ENCODE measurements at places on chromosomes 3 and 15. TPM values are rescaled to one million over a fixed set of nuclear protein-coding genes. Genes with fewer than 3 reads are reported as not detected.

Gene PLA2G4D
- polyA plus RNA-seq: not detected

DNA sequence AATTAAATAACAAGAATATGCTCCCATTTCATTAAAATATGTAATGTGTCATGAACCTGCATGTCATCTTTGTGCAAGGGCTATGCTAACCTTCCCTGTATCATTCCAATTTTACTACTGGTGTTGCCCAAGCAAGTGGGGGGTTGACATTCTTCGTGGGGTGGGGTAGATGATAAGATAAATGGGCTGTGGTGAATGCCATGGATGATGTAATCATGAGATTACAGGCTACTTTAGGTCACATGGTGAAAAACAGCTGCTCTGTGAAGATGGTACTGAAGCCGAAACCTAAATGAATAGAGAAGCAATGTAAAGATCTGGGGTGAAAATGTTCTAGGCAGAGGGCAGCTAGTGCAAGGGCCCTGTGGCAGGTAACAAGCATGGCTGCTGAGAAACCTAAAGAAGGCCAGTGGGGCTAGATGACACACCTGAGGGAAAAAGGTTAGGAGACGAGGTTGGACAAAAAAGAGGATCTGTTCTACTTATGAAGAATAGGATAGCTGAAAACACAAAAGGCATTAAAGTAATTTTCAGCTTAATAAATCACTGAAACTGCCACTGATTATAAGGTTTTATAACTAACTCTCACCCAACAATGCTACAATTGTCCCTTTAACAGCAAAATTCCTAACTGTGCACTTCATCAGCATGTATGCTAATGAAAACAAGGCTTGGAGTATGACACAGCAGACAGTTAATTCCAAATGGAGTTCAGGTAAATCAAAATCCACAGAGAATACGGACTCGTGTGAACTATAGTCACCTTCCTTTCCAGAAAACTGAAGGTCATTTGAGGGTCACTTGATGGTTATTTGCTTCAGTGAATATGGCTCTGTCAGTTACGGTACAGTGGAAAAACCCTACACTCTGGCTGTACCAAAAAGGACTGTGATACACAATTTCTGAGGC is 35.0 kb downstream of the MTMR10 start:
- DNase-seq: no peak

GRCh38 chr3:39432342-39432741 is 25.8 kb downstream of the RPSA start:
- no peak for DNase-seq

DNA sequence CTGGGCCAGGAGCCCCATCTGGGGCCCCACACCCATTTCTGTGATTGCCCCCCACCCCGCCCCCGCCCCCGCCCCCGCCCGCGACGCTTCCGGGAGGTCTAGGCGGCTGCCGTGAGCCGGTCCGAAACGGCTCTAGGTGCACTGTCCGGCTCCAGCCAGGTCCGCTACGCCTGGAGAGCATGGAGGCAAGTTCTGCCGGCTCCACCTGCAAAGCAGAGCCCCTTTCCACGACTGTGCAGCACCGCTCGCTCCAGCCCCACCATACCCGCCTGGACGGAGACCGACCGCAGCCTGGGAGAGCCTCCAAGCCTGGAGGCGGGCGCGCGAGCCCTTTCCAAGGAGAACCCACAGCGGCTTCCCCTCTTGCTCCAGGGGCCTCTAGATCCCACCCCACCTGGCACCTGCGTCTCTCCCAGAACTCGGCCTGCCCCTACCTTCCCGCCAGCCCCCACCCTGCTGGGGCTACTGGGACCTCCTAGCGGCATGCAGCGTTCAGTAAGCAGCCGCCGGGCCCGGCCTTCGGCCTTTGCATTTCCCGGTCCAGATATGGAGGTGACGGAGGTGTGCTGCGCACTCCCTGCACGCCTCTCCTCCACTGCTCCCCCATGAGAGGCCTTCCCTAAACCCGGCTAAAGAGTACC is 66.2 kb downstream of the KLF13 start:
- no peak for DNase-seq

Gene PLSCR2
- 1.4 TPM for polyA plus RNA-seq

Gene ARPP21
- 1.2 TPM for polyA plus RNA-seq

Gene SERPINI2
- 0.46 TPM for polyA plus RNA-seq

- DNase-seq: no peak
Measured at GRCh38 chr3:128470134-128470899, 3.6 kb upstream of the DNAJB8 start.

DNA sequence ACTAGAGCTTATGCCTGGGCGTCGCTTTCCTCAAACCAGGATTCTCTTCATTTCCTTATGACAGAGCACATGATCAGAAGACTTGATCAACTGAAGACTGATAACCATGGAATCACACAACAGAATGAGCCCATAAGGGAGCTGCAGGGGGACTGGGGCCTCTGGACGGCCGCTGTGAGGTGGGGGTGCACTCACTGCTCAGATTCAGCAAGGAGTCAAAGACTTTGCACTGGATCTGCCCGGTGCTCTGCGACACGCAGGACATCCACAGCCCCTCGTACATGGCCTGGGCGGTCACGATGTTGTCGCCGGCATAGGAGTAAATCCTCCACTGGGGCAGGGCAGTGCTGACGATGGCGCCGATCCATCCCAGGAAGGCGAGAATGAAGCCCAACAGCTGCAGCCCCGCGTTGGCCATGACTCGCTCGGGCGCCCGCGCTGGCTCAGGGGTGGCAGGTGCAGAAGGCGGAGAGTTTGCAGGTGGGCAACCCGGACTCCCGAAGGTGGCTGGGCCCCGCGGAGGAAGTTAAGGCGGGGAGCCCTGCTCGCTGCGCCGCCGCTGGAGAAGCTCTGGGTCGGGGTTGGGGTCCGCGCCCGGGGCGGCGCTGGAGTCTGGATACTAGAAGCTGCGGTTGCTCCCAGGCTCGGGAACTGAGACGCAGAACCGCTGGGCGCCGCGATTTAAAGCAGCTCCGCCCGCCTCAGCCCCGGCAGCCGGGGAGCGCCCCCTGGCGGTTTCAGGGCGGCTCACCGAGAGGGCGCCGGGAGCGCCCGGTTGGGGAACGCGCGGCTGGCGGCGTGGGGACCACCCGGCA is at the start of gene CLDN1:
CLDN1 (minus strand) TSS at position 658 of the 815 bp plus-strand sequence; CDS start at position 418, 240 bp downstream.
- DNase-seq: peak; percentile 82

DNA sequence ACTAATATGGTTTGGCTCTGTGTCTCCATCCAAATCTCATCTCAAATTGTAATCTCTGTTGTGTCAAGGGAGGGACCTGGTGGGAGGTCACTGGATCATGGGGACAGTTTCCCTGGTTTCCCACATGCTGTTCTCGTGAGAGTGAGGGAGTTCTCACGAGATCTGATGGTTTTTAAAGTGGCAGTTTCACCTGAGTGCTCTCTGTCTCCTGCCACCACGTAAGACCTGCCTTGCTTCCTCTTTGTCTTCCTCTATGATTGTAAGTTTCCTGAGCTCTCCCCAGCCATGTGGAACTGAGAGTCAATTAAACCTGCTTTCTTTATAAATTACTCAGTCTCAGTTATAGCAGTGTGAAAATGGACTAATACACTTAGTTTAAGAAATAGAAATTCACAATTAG is 228.9 kb downstream of the CD47 start:
- no peak for DNase-seq

Gene SPATA12
- not detected for polyA plus RNA-seq

Gene GABRG3
- 1.3 TPM for polyA plus RNA-seq

DNA sequence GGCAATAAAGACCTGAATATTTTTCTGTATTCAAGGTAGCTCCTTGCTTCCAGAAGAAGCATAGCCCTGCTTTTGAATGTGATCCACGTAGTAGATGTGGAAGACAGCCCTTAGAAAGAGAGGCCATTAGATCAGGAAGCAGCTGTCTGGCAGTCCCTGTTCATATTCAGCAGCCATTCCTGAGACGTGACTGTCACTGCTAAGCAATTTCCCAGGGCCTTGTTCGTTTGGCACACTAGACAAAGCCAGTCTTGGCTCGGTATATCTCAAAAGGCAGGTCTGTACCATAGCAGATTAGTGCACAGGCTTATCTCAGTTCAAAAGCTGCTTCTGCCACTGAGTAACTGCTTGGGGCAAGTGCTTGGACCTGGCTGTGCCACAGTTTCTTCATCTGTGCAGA is 287.8 kb upstream of the MCTP2 start:
- no peak for DNase-seq

- DNase-seq: no peak
Measured at GRCh38 chr3:77506384-77506783, 466.5 kb downstream of the ROBO2 start.

DNA sequence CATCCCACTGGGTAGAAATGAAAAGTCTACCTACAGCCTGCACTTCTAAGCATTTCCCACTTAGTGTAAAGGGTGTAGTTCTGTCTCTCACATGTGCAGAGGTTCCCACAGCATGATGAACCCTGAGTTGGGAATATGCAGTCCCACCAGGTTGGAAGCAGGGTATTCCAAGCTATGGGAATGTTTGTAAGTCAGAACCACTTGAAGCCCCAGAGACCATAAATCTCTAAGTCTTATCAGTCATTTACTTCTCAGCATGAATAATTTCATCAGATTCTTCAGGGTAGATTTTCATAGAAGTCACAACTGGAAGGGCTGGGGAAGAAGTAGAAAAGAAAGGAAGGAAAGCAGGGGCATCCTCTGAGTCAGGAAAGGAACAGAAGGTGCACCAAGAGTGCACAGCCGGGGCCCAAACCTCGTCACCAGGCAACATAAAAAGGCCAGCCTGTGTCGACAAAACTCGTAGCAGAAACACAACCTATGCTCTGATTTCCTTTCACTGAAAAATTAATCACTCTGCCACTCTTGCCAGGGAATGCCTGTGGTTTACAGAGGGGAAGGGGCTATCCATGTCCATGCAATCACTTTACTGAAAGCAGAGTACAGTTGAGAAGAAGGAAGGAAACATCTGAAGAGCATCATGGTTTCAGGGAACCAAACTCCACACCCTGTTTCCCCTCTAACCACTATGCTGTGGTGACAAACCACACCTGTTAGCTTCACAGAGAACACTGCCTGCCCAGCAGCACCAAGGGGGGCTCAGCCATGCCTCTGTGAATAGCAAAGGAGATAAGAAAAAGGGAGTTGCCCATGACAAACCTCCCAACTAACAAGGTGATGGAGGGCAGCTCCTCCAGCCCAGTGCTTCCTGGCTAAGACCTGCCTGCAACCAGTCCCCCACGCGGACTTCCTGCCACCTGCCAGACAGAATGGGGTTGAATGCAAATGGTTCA is 40.5 kb downstream of the SH3BP5 start:
- DNase-seq: no peak

GRCh38 chr15:83837945-83838571 is 184.1 kb downstream of the ADAMTSL3 start:
- DNase-seq: no peak

DNA sequence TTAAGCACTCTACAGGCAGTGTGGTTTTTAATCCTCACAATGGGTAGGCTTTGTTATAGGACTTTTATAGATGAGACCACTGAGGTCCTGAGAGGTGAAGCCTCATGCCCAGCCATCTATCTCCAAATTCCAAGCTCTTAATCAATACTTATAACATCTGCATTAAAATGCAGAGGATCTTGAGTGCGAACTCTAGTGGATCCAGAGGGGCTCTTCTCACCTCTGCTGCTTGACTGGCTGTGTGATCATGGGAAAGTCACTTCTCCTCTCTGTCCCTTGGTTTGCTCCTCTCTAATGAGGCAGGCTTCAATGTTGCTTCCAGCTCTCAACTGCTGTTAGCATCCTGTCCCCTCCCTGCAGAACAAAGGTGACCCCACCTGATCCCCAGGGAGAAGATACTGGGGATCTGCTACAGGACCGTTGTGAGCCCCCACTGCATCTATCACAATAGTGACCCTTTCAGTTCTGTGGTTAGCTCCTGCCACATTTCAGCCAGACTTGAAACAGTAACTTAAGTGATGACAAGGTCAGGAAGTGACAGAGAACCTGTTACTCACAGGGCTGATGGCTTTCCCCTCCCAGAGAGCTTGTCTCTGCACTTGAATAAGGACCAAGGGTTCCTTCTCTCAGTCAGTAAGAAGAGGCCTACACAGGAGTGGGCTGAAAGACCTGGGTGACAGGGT is 1.3 kb downstream of the SLC27A2 start:
- no peak for DNase-seq

Measured in left renal cortex interstitium (tissue), 4 donors.